Stimulated activated CD8-positive, alpha-beta memory T cell treated with anti-CD3 and anti-CD28 coated beads, Interleukin-7, amount 100 ng/mL, for 24 hours (primary cell): ENCODE measurements at places on chromosomes 4 and X.

DNA sequence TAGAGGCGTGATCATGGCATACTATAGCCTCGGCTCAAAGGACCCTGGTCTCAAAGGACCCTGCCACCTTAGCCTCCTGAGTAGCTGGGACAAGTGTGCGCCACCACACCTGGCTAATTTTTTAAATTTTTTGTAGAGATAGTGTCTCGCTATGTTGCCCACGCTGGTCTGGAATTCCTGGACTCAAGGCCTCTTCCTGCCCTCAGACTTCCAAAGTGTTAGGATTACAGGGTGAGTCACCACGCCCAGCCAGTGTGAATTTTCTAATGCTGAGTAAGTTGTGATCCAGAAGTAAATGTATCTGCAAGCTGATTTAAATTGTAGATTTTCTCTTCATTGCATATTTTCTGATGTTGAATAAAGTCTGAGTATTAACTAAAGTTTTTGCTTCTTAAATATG lies 2.6 kb upstream of the ZNF674 start:
- no peak for DNase-seq

- DNase-seq = no peak
Measured at GRCh38 chrX:118637997-118638396, 89.4 kb upstream of the IL13RA1 start.

DNA sequence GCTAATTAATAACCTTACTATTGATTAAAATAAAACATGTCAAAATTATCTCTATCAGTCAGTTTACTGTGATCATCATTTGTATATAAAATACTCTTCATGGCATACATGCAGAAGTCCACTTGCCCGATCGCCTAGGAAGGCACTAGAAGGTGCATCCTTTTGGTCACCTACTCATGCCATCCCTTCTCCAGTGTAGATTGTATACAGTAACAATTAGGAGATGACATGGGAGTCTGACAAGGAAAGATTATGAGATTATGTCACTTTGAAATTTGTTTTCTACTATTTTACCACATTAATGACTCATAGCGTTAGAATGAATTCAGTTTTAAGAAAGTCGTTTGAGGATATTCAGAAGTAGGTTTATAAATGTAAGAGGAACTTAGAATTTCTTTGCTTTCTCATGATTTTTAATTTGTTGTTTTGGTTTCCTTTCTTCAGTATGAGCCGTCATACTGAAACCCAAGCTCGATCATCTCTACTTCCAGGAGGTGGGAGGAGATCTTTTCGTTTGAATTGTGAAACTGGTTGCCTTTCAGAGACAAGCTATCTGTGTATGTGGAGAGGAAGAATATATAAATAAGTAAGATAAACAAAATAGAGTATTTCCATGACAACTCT lies 51.1 kb upstream of the UNC5C start:
- no peak for DNase-seq

DNA sequence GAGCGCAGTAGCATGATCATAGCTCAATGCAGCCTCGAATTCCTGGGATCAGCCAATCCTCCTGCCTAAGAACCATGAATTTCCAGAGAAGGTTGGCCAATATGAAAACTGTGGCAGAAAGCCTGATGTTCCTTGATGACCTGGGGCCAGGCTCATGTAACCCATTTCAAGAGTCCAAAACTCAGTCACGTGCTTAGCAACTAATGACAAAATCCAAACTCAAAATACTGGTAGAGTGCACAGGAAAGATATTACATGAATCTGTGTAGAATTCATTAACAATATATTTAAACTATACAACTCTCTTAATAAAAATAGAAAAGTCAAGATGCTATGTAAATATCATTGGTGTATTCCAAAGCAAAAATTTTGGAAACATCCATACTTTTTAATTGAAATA lies 265.7 kb upstream of the NDST3 start:
- DNase-seq = no peak

DNA sequence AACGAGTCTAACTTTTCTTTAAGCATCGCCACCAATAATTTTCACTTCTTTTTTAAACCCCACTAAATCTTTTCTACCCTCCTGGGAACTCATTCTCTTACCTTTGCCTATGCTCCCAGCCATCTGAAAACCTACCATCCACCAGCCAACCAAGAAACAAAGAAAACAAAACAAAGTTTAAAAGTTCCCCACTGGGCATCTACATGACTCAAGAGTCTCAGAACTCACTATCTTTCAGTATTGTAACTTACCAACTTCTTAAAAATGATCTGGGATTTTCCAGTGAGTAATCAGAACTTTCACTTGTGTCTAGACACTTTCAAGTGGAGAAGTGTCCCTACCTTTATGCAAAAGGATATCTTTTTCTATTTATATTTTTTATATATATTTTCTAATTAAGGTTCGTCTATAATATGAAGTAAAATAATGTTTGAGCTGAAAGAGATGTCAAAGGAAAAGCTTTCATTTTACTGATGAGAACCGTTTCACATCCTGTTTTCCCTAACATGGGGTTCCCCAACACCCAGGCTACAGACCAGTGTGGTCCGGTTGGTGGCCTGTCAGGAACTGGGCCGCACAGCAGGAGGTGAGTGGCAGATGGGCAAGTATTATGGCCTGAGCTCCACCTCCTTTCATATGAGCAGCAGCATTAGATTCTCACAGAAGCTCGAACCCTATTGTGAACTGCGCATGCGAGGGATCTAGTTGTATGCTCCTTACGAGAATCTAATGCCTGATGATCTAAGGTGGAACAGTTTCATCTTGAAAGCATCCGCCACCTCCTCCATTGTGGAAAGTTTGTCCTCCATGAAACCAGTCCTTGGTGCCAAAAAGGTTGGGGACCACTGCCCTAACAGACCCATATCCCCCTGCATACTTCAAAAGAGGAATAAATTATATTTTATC lies 9.8 kb upstream of the TIGD2 start:
- DNase-seq = no peak

GRCh38 chrX:7077241-7078230 lies 70.0 kb upstream of the STS start:
- DNase-seq = no peak

DNA sequence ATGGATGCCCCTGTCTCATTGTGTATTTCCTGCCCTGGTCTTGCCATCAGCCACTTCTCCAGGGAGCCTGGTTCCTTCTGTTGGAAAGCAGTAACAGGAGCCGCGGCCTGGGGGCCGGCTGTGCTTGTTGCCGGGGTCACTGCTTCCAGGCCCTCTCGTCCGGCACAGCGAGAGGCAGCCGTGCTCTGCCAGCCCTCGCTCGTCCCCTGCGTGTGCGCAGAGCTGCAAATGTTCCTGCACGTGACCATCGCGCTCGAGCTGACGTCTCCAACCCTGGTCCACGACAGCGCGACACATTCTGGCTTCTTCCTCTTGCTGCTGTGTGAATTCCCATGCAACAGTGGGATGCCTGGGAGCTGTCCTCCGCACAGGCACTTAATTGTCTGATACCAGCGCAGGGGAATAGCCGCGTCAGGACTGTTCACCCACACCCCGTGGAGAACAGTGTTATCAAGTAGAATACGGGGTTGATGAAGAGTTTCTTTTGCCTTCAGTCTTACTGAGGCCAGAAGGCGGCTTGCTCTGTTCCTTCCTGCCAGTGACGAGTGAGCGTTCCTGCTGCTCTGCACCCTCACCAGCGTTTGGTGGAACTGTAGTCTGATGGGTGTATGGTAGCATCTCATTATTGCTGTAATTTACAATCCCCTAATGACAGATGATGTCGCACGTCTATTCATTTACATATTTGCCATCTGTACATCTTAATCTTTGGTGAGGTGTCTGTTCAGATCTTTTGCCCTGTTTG lies 12.3 kb downstream of the PDE6B start:
- no peak for DNase-seq

GRCh38 chrX:155993421-155993820 lies 4.1 kb upstream of the IL9R start:
- DNase-seq = no peak

DNA sequence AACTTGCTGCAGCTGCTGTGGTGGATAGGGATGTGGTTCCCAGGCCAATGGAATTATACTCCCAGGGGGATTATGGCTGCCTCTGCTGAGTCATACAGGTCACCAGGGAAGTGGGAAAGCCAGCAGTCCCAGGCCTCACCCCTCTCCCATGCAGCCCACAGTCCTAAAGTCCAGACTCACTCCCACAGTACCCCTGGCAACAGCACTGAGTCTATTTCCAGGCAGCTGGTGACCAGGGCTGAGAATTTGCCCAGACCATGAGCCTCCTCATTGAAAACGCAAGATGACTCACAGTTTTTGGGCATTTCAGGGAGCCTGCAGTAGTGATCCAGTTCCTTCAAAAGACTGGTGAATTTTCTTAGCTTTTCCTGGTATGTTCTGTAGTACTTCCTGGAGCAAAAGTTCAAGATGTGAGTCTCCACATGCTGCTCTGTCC lies 137.6 kb downstream of the NPNT start:
- no peak for DNase-seq

- DNase-seq = no peak
Measured at GRCh38 chrX:154296731-154297130, 1.1 kb downstream of the TKTL1 start.

DNA sequence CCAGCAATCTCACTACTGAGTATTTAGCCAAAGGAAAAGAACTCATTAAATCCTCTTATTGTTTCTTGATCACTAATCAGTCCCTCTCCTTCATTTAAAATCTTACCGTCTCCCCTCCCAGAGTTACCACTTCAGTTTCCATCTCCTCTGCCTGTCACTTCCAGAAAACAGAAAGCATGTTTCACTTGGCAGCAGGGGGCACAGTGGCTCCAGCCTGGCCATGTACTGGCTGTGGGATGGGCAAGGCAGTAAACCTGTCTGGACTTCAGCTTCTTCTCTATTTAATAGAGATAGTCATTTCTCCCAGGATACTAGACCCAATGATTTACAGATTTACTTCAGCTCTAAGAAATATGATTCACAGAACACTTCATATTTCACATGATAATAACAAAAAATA lies 63.2 kb downstream of the CD40LG start:
- no peak for DNase-seq

- no peak for DNase-seq
Measured at GRCh38 chr4:151688785-151689043, 72.1 kb downstream of the GATB start.

GRCh38 chr4:66554826-66555225 lies 884.5 kb upstream of the EPHA5 start:
- no peak for DNase-seq
